ENCODE measurements at places on chromosomes 5 and 9. TPM values are rescaled to one million over a fixed set of nuclear protein-coding genes. Genes with fewer than 3 reads are reported as not detected.

Gene SYK
- 7.8 TPM for total RNA-seq

Gene HBEGF
- total RNA-seq: 17.6 TPM

Gene FAM221B
- total RNA-seq: not detected

Gene LYSMD3
- total RNA-seq: 21.4 TPM

Gene TAF11L11
- total RNA-seq: not detected

Gene SMIM33
- total RNA-seq: not detected

Gene IL5
- not detected for total RNA-seq

Gene INSL6
- not detected for total RNA-seq

Gene JADE2
- total RNA-seq: 42.3 TPM

Gene NR2F1-AS1
- total RNA-seq: 9.3 TPM

Gene OR13F1
- not detected for total RNA-seq

Gene ASPN
- total RNA-seq: 23.9 TPM

Gene KIF27
- total RNA-seq: 3.7 TPM

Gene TPRN
- 3.0 TPM for total RNA-seq

Gene FCN1
- 1.2 TPM for total RNA-seq

Gene HRCT1
- 5.4 TPM for total RNA-seq

Gene ADAMTSL2
- 4.2 TPM for total RNA-seq

Gene GNA14
- 5.0 TPM for total RNA-seq

Gene PLCXD3
- total RNA-seq: 2.9 TPM

Gene ABCA2
- total RNA-seq: 9.2 TPM

Gene GLDC
- not detected for total RNA-seq

Gene LHX2
- total RNA-seq: not detected

Gene GTF2H2
- 34.2 TPM for total RNA-seq

Gene SLIT3
- total RNA-seq: 30.0 TPM

Gene KIAA1958
- total RNA-seq: 4.3 TPM

Gene MYORG
- 23.5 TPM for total RNA-seq

Gene AGXT2
- not detected for total RNA-seq

Gene TCOF1
- 28.1 TPM for total RNA-seq

Gene TNFAIP8
- total RNA-seq: 11.4 TPM
